CMK (cell line): ENCODE measurements at places on chromosomes 3 and 15.

DNA sequence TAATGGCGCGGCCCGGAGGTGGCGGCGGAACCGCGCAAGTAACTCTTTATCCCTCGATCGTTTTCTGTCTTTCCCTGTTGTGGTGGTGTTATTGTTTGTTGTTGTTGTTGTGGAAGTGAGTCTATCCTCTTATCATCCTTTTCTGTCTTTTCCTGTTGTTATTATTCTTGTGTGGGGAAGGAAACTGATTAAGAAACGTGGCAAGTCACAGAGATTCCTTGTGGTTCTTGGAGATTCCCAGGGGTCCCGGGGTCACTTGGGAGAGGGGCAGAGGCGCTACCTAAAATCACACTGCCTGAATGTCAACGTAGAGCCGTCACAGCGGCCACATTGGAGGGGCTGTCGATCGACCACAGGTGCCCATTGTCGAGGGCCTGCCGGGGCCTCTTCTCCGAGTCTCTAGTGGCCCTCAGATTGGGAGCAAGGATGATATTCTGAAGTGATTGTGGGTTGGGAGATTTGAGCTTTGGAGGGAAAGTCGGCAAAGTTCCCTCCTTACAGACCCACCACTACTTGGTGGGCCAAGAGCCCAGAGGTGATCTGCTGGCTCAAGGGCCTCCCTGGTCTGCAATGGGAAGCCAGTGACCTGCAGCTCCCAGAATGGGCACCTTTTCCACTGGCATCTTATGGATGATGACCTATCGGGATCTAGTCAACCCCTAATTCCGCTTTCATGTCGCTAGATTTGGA lies 790 bp downstream of the PARP14 start:
- no peak for DNase-seq

GRCh38 chr3:177789500-177789899 lies 592.2 kb upstream of the TBL1XR1 start:
- no peak for DNase-seq

GRCh38 chr3:57826952-57827723 lies 71.0 kb downstream of the SLMAP start:
- DNase-seq, result no peak

- DNase-seq, result no peak
Measured at GRCh38 chr15:99252326-99252725, 1.0 kb downstream of the LRRC28 start.

DNA sequence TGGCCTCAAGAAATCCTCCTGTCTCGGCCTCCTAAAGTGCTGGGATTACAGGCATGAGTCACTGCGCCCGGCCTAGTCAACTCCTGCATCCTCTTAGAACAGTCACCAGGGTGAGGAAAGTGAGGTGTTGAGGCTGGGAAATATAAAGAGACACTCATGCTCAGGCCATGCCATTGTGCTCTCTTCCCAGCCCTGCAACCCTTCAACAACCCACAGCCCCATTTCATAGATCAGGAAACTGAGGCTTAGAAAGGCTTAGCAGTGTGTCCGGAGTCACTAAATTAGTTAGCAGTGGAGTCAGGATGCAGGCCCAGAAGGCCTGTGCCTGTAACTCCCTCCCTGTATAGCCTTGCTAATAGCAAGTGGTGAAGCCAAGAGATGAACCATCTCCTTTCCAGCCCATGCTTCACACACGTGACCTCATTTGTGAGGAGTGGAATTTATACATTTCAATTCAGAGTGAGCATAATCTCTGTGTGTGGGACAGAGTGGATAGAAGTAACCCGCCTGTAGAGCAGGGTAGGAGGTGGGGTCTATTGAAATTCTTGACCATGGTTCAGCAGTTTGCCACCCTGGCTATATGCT lies 51.7 kb upstream of the USP3 start:
- no peak for DNase-seq

DNA sequence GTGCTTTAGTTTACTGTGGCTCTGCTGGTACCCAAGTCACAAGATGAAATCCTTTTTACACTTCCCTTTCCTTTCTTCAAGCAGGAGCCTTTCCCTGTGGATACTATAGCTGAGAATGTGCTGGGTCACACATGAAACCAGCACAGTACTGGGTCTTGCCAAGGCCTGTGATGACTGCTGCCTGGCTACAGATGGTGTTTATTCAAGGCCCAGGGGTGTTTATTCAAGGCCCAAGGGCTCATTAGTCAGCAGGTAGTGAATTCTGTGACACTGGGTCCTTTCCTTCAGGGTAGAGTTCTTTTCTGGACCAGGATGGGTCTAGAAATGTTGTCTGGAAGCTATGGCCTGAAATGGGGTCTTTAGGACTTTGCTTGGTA lies 99.4 kb downstream of the SH3GL3 start:
- DNase-seq, result no peak

DNA sequence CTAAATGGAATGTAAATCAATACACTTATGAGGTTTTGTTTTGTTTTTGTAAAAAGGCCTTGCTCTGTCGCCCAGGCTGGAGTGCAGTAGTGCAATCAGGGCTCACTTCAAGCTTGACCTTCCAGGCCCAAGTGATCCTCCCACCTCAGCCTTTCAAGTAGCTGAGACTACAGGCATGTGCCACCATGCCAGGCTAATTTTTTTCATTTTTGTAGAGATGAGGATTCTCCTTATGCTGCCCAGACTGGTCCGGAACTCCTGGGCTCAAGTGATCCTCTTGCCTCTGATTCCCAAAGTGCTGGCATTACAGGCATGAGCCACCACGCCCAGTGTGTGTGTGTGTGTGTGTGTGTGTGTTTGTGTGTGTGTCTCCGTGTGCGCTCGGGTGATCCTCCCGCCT lies 1.3 kb upstream of the TRIP4 start:
- DNase-seq, result no peak

DNA sequence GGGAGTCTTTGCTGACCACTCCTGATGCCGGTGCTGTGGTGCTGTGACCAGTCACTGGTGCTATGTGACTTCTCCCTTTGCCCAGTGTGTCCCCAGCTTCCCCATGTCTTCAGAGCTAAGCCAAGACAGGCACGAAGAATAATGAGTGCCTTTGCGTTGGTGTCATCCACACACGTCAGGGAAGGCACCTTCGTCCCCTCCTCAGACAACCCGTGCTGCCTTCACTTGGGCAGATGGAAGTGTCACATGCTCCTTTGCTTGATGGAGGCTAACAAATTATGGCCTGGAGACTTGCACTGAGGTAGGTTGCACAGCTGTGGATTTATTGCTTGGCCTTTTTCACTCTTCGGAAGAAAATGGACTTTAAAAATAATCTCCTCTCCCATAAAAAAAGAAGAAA lies 291.8 kb downstream of the OCA2 start:
- DNase-seq, result no peak

- DNase-seq, result no peak
Measured at GRCh38 chr3:147615035-147615434, 205.9 kb downstream of the ZIC1 start.

DNA sequence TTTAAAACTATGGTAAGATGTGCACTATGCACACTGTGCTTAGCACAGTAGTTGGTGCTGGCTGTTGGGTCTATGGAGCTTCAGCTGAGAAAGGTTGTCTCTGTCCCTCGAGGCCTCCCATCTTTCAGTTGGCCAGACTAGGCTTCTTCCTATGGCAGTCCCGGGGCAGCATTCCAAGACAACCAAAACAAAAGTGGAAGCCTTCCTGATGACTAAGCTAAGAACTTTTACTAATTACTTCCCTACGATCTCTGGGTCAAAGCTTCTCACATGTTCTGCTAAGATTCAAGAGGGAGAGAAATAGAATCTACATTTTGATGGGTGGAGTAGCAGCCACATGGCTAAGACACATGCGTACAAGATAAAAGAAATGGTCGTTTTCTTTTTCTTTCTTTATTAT lies 342.8 kb downstream of the TUSC7 start:
- no peak for DNase-seq

GRCh38 chr3:62558549-62559112 lies 185.3 kb upstream of the FEZF2 start:
- DNase-seq, result no peak

DNA sequence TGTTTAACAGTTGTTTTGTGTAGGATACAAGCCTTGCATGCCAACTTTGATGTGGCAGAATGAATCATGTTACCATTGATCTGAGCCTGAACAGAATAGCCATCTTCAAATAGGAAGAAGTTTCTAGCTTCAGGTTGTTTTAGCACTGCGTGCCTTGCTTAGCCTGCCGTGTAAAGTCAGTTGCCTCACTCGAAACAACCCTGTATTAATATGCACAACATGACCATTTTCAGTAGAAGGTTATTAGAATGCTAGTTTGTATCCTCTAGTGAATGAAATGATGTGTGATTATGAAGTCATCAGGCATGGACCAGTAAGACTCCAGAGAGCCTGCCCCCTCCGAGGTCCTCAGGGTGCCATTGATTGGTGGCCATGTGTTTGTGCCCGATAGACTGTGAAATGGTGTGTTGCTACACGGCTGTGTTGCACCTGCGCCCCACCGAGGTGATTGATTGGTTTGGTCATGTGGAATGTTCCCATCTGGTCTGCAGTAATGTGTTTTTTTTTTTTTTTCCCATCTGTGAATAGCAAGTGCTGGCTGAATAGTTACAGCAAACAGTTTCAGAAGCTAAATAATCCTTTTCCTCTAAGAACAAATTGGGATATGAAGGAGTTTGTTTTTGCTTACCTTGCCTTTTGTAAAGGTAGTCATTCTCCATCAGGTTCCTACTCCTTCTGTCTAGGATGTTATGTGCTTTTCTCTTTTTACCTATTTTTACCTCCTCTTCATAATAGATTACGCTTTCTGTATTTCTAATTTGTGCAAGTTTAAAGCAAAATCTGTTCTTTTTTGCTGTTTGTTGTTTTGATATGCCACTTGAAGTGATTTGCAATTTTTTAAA lies 214.9 kb downstream of the TCF12 start:
- DNase-seq, result no peak

GRCh38 chr3:15199493-15200105 lies 6.4 kb upstream of the CAPN7 start:
- no peak for DNase-seq

- no peak for DNase-seq
Measured at GRCh38 chr15:39785139-39785538, 2.5 kb upstream of the FSIP1 start.

DNA sequence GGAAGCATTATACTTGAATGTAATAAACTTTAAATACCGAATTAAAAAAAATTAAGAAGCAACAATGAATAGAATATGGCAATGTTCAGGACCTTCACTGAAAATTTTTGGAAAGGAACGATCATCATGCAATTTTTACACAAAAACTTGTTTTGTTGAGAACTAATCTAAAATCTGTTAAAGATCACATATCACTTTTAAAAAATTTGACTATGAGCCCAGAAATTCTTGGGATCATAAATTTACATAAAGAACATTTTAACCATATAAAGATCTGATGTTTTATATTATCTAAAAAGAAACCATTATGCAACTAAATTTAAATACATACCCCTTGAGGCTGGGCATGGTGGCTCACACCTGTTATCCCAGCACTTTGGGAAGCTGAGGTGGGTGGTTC lies 76.2 kb upstream of the MELTF start:
- DNase-seq, result no peak

DNA sequence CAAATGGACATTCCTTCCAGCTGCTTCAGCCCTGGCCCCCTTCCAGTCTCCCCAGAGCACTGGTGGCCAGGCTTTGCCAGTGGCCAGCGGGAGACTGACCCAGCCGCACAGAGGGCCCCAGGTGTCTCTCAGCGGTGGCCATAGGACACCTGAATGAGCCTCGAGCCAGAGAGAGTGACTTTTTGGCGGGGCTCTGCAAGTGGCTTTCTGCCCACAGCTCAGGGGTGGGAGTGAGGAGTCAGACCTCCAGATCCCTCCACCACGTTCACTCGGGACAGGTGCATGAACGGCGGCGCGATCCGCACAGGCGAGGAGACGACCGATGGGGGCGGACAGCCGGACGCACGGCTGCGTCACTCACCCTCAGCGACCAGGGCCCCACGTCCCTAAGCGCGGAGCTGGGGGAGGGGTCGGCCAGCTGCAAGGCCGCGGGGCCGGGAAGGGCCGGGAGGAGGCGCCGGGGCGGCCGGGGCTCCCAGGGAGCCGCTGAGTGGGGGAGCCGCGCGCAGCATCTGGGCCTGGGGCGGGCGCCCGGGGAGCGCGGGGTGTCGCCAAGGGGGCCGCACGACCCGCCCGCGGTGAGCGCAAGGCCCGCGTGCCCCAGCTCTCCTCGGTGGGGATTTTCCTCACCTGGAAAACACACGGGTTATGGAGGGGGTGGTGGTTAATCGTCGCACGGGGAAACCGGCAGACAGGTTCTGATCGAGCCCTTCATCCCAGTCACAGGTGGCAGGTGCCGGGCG lies 57.1 kb downstream of the BDH1 start:
- no peak for DNase-seq

DNA sequence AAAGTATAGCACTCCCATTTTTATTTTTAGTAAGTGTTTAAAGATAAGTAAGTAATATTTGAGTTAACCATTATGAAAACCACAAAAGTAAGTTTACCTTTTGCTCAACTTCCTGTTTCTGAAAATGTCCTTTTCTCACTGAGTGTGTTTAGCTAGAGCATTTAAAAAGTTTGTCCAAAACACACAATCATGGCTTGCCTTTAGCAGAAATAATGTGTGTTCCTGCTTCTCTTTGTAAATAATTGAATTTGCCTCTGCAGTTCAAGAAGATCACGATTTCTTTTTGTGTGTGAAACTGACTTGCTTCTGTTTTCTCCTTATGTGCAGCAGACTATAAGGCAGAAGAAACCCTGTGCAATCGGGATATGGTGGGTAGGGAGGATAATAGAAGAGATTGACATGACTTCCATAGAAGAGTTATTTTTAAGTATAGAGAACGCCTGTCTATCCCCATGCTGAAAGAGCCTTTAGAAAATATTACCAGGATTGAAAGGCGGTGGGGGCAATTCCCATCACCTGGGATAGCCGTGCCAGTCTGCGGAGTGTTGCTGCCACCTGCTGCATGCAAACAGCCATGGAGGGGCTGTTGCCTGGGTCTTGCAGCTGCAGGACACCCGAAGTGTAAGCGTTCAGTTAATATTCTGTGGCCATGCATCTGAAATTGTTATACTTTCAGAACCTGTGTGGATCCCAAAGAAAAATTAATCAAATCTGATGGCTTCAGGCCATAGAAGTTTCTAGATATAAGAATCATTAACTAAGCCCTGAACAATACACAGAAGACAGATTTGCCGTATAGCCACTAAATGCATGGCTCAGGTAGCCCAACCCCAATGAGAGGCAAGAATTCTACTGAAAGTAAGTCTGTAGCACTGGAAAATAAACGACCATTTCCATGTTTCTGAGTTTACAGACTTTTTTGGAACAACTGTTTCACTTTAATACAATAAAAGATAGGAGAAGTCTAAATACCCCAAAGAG lies 2.4 kb upstream of the CD96 start:
- no peak for DNase-seq

- DNase-seq, result no peak
Measured at GRCh38 chr3:85950435-85950834, 991.6 kb downstream of the CADM2 start.

DNA sequence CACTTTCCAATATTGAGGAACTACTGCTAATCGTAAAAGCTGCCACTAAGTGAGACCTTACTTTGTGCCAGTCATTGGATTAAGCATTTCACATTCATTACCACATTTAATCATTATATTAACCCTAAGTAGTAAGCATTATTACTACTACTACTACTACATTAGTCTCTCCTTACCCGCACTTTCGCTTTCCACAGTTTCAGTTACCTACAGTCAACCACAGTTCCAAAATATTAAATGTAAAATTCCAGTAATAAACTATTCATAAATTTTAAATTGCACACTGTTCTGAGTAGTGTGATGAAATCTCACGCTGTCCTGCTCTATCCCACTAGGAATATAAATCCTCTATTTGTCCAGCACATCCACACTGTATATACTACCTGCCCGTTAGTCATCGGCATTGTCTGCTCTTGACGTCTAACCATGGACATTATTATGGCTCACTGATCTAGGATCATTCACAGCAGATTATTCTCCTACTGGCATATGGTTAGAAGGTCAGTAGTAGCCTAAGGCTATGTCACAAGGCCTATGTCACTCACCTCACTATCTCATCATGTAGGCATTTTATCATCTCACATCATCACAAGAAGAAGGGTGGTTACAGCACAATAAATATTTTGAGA lies 121.1 kb downstream of the GSK3B start:
- DNase-seq, result no peak
